ENCODE measurements at places on chromosomes 4 and X. TPM values are rescaled to one million over a fixed set of nuclear protein-coding genes. Genes with fewer than 3 reads are reported as not detected.

Gene SMIM31
- not detected for total RNA-seq

Gene C4orf54
- total RNA-seq: not detected

Gene PAGE4
- 0.82 TPM for total RNA-seq

Gene PDZD4
- 120 TPM for total RNA-seq

Gene ZMAT1
- total RNA-seq: 3.7 TPM

Gene DMRTC1
- 0.14 TPM for total RNA-seq

Gene PCDH10
- 13.9 TPM for total RNA-seq

Gene PAGE2
- total RNA-seq: not detected

Gene SPANXB1
- not detected for total RNA-seq

GRCh38 chrX:84224741-84225140, 36.7 kb upstream of the RPS6KA6 start:
- H3K4me3 ChIP-seq: no peak overlapping the region
- no peak overlapping the region for H3K27ac ChIP-seq
- H3K36me3 ChIP-seq: no peaks in the 10 kb centered on the region
- DNase-seq: no peak
- H3K27me3 ChIP-seq: no peaks in the 10 kb centered on the region

GRCh38 chrX:103440621-103441020, 64.3 kb downstream of the BEX3 start:
- peaks cover 2% of the 10 kb centered on the region for H3K36me3 ChIP-seq
- H3K4me3 ChIP-seq: no peak overlapping the region
- no peaks in the 10 kb centered on the region for H3K27me3 ChIP-seq
- peaks cover 61% of the 10 kb centered on the region for H3K4me1 ChIP-seq
- no peak for DNase-seq
- H3K27ac ChIP-seq: peak overlapping the region; percentile 79

GRCh38 chr4:123007679-123008078, 85.3 kb upstream of the NUDT6 start:
- peaks cover 76% of the 10 kb centered on the region for H3K36me3 ChIP-seq
- no peaks in the 10 kb centered on the region for H3K4me1 ChIP-seq
- no peak overlapping the region for H3K27ac ChIP-seq
- DNase-seq: no peak
- H3K27me3 ChIP-seq: no peaks in the 10 kb centered on the region
- no peak overlapping the region for H3K4me3 ChIP-seq

DNA sequence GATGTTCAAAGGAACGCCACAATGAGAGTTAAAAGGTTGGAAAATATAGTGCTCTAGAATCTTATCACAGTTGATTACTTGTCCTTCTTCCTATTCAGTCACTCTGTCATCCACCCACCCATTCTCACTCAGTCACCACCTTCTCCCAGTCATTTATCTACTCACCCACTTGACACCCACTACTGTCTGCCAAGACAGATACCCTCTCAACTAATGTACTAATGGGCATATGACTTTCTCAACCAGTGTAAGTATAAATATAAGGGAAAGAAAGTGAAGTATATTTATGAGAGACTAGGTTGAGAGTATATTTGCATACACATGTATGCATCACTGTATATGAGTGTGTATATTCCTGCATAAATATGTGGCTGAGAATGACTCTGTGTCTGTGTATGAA, 20.0 kb downstream of the MID2 start:
- H3K27ac ChIP-seq: no peak overlapping the region
- no peaks in the 10 kb centered on the region for H3K36me3 ChIP-seq
- no peaks in the 10 kb centered on the region for H3K27me3 ChIP-seq
- H3K4me1 ChIP-seq: no peaks in the 10 kb centered on the region
- H3K4me3 ChIP-seq: no peak overlapping the region
- DNase-seq: no peak

GRCh38 chrX:116657071-116657470, 194.3 kb upstream of the CT83 start:
- H3K27me3 ChIP-seq: no peaks in the 10 kb centered on the region
- H3K36me3 ChIP-seq: no peaks in the 10 kb centered on the region
- DNase-seq: no peak
- H3K4me1 ChIP-seq: peaks cover 6% of the 10 kb centered on the region

DNA sequence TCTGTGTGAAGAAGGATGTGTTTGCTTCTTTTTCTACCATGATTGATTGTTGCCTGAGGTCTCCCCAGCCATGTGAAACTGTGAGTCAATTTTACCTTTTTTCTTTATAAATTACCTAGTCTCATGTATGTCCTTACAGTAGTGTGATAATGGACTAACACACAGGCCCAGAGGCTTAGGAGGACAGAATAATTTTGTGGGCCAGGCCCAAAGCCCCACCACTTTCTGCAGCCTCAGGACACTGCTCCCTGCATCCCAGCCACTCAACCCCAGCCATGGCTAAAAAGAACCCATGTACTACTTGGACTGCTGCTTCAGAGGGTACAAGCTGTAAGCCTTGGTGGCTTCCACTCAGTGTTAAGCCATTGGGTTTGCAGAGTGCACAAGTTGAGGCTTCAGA, 512.7 kb upstream of the CT83 start:
- no peak overlapping the region for H3K4me3 ChIP-seq
- no peak overlapping the region for H3K27ac ChIP-seq
- H3K4me1 ChIP-seq: peaks cover 9% of the 10 kb centered on the region
- H3K36me3 ChIP-seq: peaks cover 25% of the 10 kb centered on the region
- DNase-seq: no peak
- no peaks in the 10 kb centered on the region for H3K27me3 ChIP-seq

GRCh38 chr4:139024686-139025085, 9.1 kb downstream of the NOCT start:
- no peak overlapping the region for H3K4me3 ChIP-seq
- H3K4me1 ChIP-seq: peaks cover 70% of the 10 kb centered on the region
- H3K36me3 ChIP-seq: peaks cover 8% of the 10 kb centered on the region
- H3K27me3 ChIP-seq: no peaks in the 10 kb centered on the region
- no peak for DNase-seq
- H3K27ac ChIP-seq: peak overlapping the region; percentile 87

DNA sequence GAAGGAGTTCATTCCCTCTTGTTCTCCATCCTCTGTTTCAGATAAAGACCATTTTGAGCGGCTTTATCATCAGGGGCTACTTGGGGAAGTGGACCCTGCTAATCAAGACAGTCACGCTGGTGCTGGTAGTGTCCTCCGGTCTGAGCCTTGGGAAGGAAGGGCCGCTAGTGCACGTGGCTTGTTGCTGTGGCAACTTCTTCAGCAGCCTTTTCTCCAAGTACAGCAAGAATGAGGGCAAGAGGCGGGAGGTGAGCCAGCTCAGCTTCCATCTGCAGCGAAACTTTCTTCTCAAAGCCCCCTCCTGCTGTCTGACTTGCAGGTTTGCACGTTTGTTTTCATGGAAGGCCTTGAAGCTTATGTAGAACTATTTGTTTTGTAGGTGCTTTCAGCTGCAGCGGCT, 49.5 kb downstream of the CLCN4 start:
- H3K27me3 ChIP-seq: no peaks in the 10 kb centered on the region
- no peak overlapping the region for H3K27ac ChIP-seq
- no peak for DNase-seq

DNA sequence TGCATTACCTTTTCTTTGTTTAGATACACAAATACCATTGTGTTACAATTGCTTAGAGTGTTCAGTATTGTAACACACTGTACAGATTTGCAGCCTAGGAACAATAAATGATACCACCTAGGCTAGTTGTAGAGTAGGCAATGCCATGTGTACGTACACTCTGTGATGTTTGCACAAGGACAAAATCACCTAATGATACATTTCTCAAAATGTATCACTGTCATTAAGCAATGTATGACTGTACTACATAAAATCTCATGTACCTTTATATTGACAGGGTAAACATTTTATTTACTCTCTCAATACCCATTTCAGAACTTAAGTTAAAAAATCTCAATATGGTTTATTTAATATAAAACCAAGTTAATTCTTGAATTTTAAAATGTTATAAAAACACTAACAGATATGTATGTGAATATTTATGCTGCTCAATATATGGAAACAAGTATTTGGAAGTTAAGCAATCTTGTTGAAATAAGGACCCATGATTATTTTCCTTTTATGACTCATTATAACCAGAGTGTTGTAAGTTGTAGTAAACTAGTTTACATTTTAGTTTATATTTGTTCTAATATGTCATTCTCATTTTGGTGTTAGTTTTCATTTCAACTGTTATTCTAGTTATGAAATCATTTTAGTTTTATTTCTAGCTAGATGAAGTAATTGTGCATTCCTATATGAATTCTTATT, 409.2 kb downstream of the TLL1 start:
- H3K4me3 ChIP-seq: no peak overlapping the region
- H3K27ac ChIP-seq: no peak overlapping the region
- H3K27me3 ChIP-seq: no peaks in the 10 kb centered on the region
- no peak for DNase-seq

DNA sequence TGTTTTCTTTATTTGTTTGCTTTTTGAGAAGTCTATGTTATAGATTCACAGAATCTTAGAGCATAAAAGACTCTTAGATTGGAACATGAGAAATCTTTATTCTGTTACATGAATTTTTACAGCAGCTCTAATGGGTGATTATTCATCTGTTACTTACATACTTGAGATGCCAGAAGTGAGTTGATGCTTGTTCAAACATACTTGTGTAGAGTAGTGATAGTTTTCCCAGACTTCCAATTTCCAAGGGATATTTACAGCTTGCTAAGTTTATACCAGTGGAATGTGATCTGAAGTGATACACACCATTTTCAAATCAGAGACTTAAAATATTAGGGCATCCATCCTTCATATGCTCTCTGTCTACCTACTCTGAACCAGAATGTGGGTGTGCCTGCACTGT, 252.9 kb upstream of the SMIM31 start:
- H3K4me1 ChIP-seq: peaks cover 4% of the 10 kb centered on the region
- H3K27ac ChIP-seq: no peak overlapping the region
- no peaks in the 10 kb centered on the region for H3K36me3 ChIP-seq
- no peaks in the 10 kb centered on the region for H3K27me3 ChIP-seq
- H3K4me3 ChIP-seq: no peak overlapping the region

DNA sequence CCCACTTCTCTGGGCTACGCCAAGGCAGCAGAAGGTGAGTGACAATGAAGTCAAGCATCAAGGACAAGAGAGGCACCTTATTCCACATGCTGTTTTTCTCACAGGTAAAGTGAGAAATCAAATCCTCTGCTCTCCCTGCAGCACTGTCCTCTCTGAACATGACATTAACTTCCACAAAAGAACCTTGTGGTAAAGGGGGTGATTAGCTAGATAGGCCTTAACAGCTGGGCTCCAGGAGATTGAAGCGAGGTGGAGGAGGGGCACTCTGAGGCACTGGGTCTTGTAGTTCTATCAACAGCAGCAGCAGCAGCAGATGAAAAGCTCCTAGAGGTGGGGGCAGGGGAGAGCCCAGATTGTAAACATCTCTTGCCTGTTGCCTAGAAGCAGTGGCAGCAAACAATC, 96.8 kb upstream of the CXXC4 start:
- H3K4me1 ChIP-seq: peaks cover 34% of the 10 kb centered on the region
- no peaks in the 10 kb centered on the region for H3K36me3 ChIP-seq
- peak overlapping the region; percentile 33 for H3K4me3 ChIP-seq

GRCh38 chr4:19774690-19775256, 476.9 kb upstream of the SLIT2 start:
- no peak for DNase-seq
- no peaks in the 10 kb centered on the region for H3K27me3 ChIP-seq
- H3K4me1 ChIP-seq: no peaks in the 10 kb centered on the region
- peaks cover 10% of the 10 kb centered on the region for H3K36me3 ChIP-seq
- no peak overlapping the region for H3K4me3 ChIP-seq
- no peak overlapping the region for H3K27ac ChIP-seq

- H3K4me1 ChIP-seq: peaks cover 24% of the 10 kb centered on the region
- H3K4me3 ChIP-seq: no peak overlapping the region
- peaks cover 4% of the 10 kb centered on the region for H3K27me3 ChIP-seq
- H3K36me3 ChIP-seq: no peaks in the 10 kb centered on the region
- DNase-seq: no peak
- H3K27ac ChIP-seq: no peak overlapping the region
Observed at GRCh38 chrX:110414273-110414672, 55.6 kb downstream of the RTL9 start.

- H3K27ac ChIP-seq: no peak overlapping the region
- no peaks in the 10 kb centered on the region for H3K27me3 ChIP-seq
- peak; percentile 51 for DNase-seq
- peaks cover 23% of the 10 kb centered on the region for H3K4me1 ChIP-seq
Observed at GRCh38 chr4:134935320-134935719, 733.7 kb upstream of the PABPC4L start.

DNA sequence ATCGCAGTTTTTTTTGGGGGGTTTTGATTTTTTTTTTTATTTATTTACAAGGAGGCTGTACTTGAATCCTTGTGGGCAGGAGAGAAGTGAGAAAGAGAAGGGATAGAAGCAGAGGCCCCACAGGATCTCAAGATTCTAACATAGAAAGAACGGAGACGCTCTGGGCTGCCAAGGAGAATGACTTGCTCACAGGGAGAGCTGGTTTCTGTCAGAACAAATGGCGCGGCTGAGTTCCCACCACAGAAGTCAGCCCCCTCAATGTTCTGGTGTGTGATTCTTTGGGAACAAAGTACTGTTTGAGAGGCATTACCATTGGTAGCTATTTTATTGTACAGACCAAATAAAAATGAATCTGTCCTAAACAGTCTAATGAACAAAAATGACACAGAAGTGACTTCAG, 80.6 kb downstream of the ATXN3L start:
- no peak overlapping the region for H3K27ac ChIP-seq
- no peak for DNase-seq
- peaks cover 18% of the 10 kb centered on the region for H3K4me1 ChIP-seq
- no peak overlapping the region for H3K4me3 ChIP-seq

- no peak overlapping the region for H3K4me3 ChIP-seq
- no peaks in the 10 kb centered on the region for H3K27me3 ChIP-seq
- no peak for DNase-seq
Observed at GRCh38 chr4:150886597-150886996, 128.5 kb downstream of the LRBA start.

DNA sequence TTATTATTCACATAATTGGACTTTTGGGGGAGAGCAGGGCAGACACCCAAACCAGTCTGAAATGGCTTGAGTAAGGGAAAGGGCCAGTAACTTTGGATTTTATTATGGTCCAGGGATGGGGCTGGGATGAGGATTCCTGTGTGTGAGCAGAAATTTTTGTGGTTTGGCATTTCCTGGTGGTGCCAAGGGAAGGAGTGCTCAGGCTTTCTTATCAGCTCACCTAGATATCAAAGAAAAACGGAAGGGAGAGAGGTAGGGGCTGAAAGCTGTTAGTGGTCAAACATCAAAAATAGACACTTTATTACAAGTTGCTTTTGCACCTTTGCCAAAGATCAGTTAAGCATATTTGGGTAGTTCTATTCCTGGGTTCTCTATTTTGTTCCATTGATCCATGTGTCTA, 128.5 kb upstream of the DIPK2B start:
- DNase-seq: no peak
- H3K4me1 ChIP-seq: no peaks in the 10 kb centered on the region
- H3K27me3 ChIP-seq: no peaks in the 10 kb centered on the region
- no peak overlapping the region for H3K4me3 ChIP-seq

Measured in WTC11 (cell line).